HuH-7 (cell line): ENCODE measurements at places on chromosomes 4 and X.

GRCh38 chr4:90624781-90625180 is 497.6 kb downstream of the CCSER1 start:
- no peak for DNase-seq

DNA sequence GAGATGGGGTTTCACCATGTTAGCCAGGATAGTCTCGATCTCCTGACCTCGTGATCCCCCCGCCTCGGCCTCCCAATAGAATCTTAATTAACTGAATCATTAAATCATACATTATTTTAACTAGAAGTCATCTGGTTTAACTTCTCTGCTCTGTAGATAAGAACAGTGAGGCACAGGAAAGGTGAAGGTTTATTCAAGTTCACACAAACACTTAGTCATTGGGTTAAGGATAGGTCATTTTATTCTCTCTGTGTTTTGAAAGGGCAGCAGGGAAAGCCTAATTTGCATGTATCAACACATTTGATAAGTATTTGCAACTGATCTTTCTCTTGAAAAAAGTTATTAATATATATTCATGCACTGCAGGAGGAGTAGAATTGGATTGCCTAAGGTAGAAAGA is 1.1 kb upstream of the ETNPPL start:
- DNase-seq: no peak

DNA sequence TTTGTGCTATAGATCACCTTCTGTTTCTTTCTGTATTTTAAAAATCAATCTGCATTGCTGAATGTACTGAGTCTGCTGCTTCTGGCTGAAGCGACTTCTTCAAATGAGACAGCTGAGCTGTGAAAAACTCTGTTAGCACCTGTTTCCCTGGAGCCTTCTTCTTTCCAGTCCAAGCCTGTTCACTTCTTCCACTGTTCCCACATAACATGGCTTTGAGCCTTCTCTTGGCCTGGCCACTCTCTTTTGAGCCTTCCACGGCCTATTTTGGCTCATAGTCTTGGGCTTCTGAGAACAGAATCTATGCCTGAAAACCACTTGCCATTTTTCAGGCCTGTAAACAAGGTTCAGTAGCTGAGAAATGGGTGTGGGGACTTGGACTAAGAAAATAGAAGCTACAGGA is 132.9 kb upstream of the IGFBP7 start:
- no peak for DNase-seq

DNA sequence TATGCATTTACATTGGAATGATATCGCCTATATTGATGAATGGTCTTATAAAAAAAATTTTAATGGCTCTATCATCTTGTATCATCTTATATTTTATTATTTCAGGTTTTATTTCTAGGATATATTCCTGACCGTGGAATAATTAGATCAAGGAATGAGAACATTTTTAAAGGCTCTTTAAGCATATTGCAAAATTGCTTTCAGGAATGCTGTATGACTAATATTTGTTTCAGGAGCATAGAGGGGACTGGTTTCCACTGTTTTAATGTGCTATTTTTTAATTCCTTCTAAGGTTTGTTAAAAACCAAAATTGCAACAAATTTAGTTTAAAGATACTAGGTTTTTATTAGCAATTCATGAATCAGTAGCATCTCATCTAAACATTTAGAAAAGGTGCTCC is 120.2 kb downstream of the BMPR1B start:
- no peak for DNase-seq

GRCh38 chr4:37827030-37827685 is 672 bp downstream of the PGM2 start:
- DNase-seq: peak; percentile 24

DNA sequence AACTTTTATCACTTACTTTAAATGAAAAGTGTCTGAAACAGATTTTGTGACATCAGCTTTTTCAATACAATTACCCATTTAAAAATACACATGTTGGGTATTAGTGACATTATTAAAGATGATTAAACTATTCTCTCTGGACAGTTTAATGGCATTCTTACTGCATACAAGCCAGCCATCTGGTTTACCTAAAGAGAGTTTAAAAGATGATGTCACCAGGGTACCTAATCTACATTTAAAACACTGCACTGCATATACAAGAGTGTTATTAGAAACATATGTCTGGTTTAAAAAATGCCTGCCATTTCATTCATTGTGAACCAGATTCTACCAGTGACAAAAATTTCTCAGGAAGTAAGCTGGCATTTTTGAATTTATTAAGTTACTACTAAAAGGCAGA is 919.1 kb downstream of the ADGRL3 start:
- no peak for DNase-seq

GRCh38 chr4:107616838-107617389 is 103.1 kb downstream of the PAPSS1 start:
- DNase-seq: no peak

DNA sequence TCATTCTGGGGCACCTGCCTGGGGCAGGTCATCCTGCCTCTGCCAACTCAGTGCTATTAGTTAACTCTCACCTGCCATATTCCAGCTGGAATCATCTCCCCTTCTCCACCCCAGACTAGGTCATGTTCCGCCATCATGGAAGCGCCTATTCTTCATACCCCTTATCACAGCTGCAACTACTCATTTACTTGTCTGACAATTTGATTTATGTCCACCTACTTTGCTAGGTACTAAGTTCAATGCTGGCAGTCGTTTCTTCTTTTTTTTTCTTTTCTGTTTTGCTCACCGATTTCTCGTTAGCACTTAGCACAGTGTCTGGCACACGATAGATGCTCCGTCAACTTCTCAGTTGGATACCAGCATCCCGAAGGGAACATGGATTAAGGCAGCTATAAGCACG is 1.1 kb upstream of the FMR1 start:
- DNase-seq: no peak

GRCh38 chrX:91414713-91415112 is 19.9 kb upstream of the PABPC5 start:
- DNase-seq: no peak

- no peak for DNase-seq
Observed at GRCh38 chr4:161442921-161443320, 720.9 kb downstream of the FSTL5 start.

DNA sequence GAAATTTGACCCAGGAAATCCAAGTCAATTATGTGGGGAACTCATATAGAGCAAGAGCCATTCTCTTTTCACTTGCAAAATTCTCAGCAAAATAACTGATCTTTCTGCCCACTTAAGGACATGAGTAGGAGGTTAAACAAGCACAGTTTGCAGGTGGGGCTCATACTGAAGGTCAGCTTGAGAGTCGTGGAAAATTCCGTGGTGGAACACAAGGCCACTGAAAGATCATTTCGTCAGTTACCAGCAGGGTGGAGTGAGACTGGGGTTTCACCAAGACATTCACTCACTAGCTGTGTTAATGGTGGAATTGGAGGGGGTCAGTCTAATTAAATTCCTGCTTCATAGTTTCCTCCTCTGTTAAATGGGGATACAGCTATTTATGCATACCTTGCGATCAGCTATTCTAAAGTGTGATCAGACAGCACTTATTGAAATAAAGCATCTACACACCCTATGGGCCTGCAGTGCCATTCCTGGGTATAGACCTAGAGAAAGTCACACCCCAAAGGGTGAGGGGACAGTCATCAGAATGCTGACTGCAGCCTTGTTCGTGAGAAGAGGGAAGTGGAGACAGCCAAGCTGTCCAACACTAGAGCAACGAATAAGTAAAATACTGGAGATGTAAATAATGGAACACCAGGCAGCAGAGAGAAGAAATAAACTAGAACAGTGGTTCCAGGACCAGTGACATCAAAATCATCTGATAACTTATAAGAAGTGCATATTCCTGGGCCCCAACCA is 42.7 kb upstream of the CLNK start:
- no peak for DNase-seq

DNA sequence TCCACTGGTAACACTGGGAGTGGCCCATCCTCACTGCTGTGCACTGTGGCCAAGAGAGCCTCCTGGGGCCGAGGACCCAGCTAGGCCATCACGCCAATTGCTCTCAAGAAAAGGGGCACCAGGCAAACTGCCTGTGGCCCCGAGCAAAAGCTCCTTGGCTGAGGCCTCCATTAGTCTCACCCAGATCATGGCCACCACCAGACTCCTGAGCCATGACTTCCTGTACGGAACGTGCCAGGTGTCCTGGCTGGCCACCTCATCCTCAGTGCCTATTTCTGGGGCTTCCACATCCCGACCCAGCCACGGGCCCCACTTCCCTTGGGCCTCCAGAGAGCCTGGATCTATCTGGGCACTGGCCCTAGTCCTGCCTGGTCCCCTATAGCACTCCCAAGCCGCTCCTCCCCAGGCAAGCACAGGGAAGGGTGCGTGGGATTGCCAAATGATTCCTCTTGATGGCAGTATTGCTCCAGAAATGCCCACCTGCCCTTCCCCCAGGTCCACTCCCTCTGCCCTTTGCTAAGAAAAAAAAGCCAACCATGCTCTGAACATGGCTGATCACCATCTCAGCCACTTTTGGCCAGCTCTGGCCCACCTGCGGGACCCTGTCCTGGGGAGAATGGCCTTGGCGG is 212.6 kb upstream of the AGTR2 start:
- no peak for DNase-seq

- no peak for DNase-seq
Observed at GRCh38 chrX:51608766-51609165, 9.9 kb downstream of the CENPVL3 start.
